Iris pigment epithelial cell (primary cell): ENCODE measurements at places on chromosomes 12 and 14.

DNA sequence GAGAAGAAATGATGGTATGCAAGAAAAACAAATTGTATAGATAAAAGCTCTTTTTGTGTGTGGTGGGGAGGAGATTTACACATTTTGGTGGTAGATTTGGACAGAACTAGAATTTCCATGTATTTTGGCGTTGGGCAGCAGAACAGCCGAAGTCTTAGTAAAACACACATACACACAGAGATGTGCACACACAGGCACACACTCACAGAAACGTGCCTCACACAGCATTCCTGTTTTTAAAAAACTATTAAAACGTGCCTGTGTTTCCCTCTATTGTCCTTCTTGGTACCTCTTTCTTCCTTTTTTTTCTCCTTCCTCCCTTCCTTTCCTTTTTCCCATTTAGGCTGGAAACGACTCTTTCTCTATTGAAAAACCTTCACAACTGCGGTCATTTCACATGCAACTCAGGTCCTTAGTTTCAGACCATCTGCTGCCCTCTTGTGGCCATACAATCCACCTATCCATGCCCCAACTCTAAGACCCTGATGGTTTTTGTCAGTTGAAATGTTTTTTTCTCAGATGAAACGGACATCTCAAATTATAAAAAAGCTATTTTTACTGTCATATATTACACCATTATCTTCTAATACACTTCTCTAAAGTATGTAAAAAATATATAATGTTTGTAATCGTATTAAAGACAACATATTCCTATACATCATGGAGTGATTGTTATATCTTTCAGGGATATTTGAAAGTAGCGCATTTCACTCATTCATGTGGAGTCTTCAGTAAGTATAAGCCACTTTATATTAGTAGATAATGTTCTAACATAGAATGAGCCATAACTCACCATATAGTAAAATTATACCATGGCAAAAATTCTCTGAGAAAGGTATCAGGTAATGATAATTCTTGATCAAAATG, 386.7 kb upstream of the NOVA1 start:
- DNase-seq, result peak; percentile 60

DNA sequence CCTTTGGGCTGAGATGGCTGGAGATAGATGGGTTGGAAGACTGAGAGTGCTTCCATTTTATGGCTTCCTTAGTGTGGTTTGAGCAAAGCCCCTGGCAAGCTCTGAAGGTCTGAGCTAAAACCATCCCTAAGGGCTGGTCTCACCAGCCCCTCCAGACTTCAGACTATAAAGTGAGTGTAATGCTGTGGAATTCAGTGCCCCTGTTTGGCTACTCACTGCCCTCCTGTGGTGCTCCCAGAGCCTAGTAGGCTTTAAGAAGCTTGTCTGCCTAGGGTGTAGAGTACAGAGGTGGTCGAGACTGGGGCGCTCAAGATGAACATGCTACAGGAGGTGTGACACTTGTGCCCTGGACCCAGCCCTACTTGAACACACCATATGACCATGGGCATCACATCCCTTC, 246.7 kb upstream of the FKBP4 start:
- DNase-seq, result no peak

GRCh38 chr14:105249182-105250007, 1.1 kb downstream of the BTBD6 start:
- DNase-seq, result peak; percentile 58

GRCh38 chr14:95274874-95275273, 44.8 kb downstream of the CLMN start:
- no peak for DNase-seq

DNA sequence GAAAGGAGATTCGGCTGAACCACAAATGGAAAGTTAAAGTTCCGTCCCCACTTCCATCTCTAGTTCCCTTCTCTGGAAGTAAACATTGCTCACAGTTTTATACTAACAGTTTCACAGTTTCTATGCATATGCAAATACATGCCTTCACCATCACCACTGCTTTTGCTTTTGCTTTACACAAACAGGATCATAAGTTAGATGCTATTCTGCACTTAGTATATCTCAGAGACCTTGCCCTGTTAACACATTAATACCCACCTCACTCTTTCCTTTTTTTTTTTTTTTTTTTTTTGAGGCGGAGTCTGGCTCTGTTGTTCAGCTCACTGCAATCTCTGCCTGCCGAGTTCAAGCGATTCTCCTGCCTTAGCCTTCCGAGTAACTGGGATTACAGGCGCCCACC, 890 bp downstream of the TEP1 start:
- peak; percentile 23 for DNase-seq
